GDM1 (cell line): ENCODE measurements at places on chromosomes 12 and 14.

GRCh38 chr12:127803545-127803944, 463.4 kb upstream of the TMEM132C start:
- no peak for DNase-seq

DNA sequence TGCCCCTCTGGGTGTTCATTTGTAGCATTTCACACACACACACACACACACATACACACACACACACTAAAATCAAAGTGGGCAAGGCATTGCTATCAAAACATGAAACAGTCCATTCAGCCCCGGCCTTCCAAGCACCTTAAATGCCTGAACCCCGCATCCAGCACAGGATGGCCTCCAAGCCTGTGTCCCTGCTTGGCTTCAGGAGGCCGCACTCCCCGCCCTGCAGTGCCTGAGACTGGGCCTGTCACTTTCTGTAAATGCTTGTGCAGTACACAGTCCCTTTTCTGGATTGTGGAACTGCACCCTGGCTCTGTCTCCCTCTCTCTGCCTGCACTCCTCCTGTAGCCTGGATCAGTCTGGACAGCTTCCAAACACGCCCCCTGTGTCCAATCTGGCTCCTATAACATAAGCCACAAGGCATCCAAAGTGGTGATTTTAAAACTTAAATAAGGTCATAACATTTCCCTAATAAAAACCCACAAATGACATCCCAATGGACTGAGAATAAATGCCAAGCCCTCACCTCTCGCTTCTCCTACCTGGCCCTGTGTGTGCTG, 972.2 kb upstream of the TMEM132C start:
- DNase-seq: no peak

GRCh38 chr12:103801709-103802585, 39.1 kb downstream of the NT5DC3 start:
- DNase-seq: no peak

DNA sequence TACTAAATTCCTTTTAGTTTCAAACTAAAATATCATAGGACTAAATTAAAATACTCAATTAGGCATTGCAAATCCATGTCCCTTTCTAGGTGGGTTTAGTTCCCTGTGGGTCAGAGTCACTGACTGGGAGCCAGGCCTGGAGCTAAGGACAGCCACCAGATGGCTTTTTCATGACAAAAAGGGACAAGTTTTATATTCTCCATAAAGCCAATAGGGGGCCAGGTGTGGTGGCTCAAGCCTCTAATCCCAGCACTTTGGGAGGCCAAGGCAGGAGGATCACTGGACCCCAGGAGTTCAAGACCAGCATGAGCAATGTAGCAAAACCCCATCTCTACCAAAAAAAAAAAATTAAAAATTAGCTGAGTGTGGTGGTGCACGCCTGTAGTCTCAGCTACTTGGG, 35.4 kb upstream of the EIF5 start:
- DNase-seq: no peak

- no peak for DNase-seq
These were observed 84.1 kb upstream of the SLC38A2 start for GRCh38 chr12:46456356-46457334.

GRCh38 chr12:6606331-6607131, 648 bp downstream of the CHD4 start:
- no peak for DNase-seq

GRCh38 chr14:65549429-65549828, 136.9 kb downstream of the FUT8 start:
- no peak for DNase-seq

DNA sequence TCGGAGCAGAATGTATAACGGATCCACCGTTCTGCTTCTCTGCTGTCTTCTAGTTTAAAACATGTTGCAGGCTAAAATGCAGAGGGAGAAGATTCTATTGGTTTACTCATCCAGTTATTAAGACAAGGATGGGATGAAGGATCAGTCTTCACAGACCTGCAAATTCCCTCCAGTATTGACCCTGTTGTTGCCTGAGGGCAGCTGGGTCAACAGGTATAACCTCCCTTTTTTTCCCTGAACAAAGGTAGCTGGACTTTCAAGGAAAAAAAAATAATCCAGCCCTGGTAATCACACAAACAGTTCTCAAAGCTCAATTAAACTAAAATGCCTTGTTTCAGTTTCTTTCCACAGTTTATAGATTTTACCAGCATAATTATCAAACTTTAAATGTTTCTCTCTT, 480.6 kb downstream of the ZFP36L1 start:
- DNase-seq: no peak

DNA sequence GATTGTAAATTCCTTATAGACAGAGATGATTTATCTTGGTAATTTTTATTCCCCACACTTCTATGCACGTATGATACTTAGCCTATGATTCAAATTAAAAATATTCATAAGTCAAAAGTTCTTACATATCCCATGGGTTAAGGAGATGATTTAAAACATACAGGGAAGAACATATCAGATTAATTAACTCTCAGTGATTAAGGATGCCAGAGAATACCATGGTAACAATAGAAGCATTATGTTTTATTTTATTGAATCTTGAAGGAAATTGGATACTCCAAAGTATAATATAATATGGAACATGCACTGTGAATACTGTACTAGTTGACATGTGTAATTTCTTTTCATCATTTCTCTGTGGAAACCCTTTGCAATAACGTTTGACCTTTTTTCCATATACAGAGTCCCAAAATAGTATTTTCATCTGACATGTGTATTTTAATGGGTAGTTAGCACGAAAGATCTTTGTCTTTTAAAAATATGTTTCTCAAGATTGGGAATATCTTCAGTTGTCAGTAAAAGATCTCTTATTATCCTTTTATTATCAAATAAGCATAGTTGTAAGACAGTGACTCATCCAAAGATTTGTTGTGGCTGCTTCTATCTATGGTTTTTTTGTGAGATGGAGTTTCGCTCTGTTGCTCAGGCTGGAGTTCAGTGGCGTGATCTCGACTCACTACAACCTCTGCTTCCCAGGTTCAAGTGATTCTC, 166.7 kb downstream of the RAD51B start:
- no peak for DNase-seq

DNA sequence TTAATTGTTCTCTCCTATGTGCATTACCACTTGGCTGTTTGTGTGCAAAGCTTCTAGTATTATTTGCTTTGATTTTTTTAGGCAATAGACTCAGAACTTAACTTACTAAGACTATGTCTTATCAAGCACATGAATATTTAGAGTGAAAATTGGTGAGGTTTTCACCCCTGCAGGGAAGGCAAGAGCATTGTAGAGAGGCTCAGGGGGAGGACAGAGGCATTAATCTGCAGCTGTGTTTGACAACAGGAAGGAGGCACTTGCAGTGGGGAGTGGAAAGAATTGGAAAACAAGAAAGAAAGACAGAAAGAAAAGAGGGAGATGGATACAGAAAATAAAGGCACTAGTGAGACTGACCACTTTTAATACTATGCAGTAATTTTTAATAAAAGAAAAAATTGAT, 431.6 kb downstream of the PDZRN4 start:
- DNase-seq: no peak

- DNase-seq: no peak
These were observed 160.9 kb upstream of the EEA1 start for GRCh38 chr12:93089805-93090569.

DNA sequence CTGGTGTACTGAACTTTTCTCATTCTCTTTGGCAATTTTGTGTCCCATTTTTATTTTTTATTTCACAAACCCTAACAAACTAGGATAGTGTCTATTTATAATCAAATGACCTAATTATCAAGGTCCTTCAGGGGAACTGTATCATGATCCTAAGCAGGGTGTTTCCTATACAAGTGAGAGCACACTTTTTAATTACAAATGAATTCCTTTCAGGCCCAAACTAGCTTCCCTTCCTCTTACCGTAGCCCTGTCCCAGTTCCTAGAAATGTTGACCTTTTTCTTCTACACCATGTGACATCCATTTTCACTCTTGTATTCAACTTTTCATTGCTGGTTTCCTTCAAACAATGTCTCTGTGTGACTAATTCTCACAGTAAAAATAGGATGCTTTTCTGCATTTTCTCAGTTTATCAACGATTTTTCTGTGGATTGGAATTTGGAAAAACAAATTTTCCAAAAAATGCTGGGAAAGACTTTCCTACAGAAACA, 411.4 kb downstream of the CCDC91 start:
- DNase-seq: no peak

DNA sequence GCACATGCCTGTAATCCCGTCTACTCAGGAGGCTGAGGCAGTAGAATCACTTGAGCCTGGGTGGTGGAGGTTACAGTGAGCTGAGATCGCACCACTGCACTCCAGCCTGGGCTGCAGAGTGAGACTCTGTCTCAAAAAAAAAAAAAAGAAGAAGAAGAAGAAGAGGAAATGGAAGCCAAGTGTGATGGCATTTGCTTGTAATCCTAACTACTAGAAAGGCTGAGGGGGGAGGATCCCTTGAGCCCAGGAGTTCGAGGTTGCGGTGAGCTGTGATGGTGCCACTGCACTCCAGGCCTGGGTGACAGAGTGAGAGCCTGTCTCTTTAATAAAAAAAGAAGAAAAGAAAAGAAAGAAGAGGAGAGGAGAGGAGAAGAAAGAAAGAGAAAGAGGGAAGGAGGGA, 52.1 kb downstream of the LGMN start:
- no peak for DNase-seq

DNA sequence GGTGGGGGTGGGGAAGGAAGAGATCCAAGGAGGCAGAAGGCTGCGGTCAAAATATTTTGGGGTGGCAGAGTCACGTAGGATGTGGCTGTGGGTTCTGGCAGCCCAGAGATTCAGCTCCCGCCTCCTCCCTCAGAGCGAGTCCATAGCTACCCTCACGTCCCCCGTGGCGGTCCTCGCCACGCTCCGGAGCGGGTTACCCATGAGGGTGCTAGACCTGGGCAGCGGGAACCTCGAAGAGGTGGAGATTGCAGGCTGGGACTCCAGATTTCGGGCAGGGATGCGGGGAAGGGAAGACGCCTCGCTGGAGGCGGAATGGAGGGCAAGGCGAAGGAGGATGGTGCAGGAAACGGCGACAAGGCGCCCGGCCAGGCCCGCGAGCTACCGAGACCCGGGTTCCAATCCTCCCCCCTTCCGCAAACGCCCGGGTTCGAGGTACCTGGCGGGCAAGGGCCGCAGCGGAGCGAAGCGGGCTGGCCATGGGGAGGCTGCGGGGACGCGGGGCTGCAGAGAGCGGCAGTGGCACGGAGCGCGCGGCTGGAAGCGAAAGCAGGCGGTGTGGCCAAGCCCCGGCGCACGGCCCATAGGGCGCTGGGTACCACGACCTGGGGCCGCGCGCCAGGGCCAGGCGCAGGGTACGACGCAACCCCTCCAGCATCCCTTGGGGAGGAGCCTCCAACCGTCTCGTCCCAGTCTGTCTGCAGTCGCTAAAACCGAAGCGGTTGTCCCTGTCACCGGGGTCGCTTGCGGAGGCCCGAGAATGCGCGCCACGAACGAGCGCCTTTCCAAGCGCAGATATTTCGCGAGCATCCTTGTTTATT, 46.2 kb downstream of the BCAT1 start:
- no peak for DNase-seq

GRCh38 chr12:46356655-46357437, 15.7 kb downstream of the SLC38A2 start:
- no peak for DNase-seq

DNA sequence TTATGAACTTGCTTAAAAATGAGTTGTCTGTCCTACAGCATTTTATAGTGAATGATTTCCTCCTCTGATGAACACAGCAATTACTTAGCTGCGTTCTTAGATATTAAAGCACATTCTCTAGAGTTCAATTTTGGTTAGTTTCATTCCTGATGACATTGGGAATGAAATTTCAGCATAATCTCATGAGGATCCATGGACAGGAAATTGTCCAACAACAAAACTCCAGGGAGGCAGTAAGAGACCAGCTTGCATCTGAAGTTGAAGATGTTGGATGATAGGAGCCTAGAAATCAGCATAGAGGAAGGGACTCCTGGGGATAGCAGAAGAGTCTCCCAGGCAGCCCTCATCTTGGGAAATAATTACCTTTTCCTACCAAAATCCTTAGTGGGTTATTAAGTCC, 128.7 kb upstream of the RAP1B start:
- no peak for DNase-seq

- DNase-seq: no peak
These were observed 24.8 kb upstream of the TEAD4 start for GRCh38 chr12:2934371-2934770.

GRCh38 chr14:79543967-79544697, 667.2 kb downstream of the DIO2 start:
- DNase-seq: no peak

- no peak for DNase-seq
These were observed 59.2 kb downstream of the CHST11 start for GRCh38 chr12:104515899-104516298.

DNA sequence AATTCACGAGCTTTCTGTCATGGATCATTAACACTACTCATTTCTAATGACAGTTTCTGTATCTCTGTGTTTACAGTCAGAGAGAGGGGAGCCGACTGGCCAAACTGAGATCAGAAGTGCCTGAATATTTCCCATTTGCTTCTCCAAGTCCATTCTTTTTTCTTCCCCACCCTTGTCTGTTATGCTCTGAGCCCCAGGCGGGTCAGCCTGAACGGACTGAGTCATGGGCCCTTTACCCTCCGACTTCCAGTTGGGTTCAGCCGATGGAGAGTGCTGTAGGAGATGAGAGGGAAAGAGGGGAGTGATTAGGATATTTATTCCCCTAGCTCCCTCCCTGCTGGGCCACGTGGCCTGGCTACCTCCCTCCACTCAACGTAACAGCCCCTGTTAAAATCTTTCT, 104.7 kb downstream of the PAH start:
- no peak for DNase-seq

DNA sequence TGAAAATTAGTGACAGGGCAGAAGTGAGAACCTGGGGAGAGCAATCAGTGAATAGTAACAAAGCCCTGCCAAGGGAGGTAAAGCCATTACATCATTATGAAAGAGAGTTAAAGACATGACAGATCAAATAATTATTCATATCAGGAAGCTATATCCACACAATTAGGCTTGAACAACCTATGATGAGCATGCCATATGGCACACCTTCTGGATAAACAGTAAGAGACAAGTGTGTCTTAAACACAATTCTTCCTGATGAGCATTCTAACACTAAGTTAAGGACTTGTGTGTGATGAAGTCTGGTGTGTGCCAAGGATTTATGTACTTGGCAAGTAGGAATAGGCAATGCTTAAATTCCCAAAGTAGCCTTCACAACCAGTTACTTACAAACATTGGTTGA, 76.1 kb downstream of the GALNT4 start:
- DNase-seq: no peak

GRCh38 chr12:47804171-47804570, 15.5 kb downstream of the HDAC7 start:
- DNase-seq: no peak

GRCh38 chr12:50751948-50752721, 11.8 kb upstream of the ATF1 start:
- DNase-seq: no peak

GRCh38 chr12:32305163-32305562, 94.2 kb upstream of the FGD4 start:
- DNase-seq: no peak

GRCh38 chr12:113912760-113913329, 53.3 kb downstream of the RBM19 start:
- no peak for DNase-seq

DNA sequence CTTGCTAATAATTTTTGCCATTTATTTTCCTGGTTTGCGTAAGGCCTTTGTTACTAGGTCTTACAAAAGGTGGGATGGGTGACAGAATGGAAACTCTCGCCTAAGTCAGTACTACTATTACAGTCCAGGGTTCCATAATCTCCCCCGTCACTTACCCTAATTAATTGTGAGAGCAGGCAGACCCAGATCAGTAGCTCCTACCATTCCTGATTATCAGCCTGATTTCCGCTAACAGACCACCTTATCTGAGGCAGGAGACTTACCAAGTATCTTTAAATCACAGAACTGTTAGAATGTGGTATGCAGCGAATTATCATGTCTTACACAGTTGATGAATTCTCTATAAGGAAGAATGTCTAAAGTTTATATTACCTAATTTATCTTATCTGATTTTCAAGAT, 234.7 kb downstream of the FOXN3 start:
- DNase-seq: no peak
